NCI-H446 treated with DMSO at 0.1 percent for 48 hours (cell line): ENCODE measurements at places on chromosomes 3 and 15.

DNA sequence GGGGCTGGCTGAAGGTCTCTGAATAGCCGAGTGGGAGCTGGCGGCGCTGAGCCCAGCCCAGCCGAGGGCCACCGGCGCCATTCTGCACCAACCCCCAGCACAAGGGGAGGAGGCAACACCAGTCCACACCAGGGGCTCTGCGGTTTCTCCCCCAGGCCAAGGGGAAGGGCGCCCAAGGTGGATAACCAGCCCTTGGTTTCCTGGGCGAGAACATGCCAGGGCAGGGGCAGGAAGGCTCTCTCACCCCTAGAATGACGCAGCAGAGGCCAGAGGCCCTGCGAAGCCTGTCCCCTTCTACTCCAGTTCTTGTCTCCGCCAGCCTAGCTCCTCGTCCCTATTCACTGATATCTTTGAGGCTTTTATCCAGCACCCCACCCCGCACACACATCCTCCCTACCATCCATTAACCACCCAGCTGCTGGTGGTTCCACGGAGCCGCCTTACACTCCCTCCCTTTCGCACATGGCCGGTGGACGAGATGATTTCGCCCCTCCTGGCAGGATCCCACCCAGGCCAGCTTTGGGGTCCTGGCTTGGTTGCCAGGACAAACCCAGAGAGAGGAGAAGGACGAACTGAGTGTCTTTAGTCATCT, 1.3 kb downstream of the RBPMS2 start:
- DNase-seq, result no peak

DNA sequence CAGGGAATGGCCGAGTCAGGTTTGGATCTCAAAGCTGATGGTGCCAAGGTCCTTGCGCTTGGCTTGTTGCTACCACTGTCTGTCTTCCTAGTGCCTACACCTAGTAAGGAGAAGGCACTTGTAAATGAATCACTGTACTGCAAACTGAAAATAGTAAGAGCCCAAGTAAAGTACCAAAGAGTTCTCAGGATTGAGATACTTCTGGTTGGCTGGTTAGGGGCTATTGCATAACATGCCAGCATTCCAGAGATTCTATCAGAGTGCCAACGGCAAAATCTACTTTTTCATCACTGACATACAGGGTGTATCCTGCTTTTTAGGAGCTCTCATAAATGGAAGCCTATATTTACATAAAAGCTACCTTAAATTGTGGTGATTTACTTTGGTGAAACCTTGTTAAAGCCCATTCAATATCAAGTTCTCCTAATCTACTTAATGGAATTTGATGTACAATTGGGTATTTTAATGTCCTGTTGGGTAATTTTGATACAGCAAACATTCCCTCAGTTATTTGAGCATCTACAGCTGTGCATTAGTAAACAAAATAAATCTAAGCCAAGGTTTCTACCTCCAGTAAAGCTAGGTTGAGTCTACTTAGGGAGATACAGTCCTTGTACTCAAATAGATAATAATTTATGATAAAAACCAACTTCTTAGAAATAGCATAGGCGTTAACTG, 30.7 kb upstream of the CHD2 start:
- DNase-seq, result no peak

GRCh38 chr3:191882289-191882688, 421.3 kb downstream of the PYDC2 start:
- DNase-seq, result no peak

- DNase-seq, result no peak
Measured at GRCh38 chr15:34986326-34986725, 1.8 kb downstream of the ZNF770 start.

DNA sequence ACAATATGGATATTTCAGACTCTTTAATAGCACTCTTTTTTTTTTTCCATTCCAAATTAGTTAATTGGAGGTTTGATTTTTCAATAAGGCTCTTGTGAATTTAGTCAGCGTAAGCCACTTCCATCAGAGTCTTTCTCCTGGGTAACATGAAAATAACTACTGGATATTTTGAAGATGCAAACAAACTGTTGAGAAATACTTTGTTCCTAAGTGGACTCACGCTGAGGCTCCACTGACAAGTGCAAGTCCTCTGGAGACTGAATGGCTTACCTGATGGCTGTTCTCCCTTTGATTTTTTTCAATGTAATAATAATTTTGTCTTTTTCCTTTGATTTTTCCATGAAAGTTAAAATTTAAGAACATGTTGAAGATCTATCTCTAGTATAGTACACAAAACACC, 26.0 kb upstream of the TM4SF1 start:
- DNase-seq, result no peak

- DNase-seq, result no peak
Measured at GRCh38 chr3:71010726-71011455, 572.6 kb downstream of the FOXP1 start.

DNA sequence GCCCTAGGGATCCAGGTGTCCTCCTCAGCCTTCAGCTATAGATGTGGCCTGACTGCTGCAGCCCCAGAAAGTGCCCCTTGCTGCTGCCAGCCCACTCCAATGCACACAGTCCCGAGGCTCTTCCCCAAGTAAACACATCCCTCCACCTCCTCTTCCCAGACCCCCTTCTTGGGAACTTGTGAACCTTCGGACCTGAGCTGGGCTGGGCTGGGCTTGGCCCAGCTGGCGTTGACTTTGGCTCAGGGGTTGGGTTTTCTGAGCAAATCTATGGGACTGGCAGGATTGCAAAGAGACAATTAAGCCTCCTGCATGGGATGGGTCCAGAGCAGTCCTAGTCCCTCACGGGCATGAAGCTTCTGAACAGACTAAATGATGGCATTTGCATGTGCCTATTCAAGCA, 14.7 kb downstream of the VIPR1 start:
- no peak for DNase-seq

- no peak for DNase-seq
Measured at GRCh38 chr3:101325393-101326134, 5.2 kb upstream of the IMPG2 start.

- peak; percentile 82 for DNase-seq
Measured at GRCh38 chr15:77420610-77421369, at the start of gene HMG20A. Gene HMG20A, plus strand, starts transcription at chr15:77420888. Its CDS starts 37,520 bp downstream, at chr15:77458408.

GRCh38 chr3:134965865-134966481, 170.9 kb downstream of the EPHB1 start:
- DNase-seq, result peak; percentile 34

DNA sequence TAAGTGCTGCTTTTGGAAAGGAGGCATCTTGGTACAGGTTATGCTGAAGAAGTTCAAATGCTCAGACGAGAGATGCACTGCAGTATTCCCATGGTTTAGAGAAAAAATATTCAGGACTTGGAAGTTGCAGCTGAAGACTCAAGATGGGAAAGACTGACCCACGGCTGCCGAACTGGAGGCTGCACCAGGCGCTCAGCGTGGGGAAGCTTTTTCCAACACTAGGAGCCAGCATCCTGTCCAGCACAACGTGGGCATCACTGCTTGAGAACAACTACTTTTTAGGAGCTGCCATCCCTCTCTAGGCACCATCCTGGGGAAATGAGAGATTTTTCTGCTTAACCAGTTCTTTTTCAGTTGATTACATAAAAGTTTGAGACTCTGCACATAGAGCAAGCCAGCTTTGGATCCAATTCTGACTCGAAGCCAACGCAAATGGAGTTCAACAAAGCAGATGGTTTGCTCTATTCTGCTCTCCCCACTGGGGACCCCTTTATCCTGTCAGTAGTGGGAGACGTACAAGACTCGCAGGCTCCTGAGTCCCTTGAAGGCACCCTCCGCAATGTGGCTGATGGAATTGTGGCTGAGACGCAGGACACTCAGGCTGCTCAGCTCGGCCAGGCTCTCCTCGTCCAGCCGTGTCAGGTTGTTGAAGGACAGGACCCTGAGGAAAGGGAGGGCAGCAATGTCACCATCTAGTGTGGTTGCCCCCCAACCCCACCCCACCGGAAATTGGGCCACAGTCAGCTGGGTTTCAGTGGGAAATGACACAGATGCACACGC, 93.8 kb downstream of the LRIG1 start:
- DNase-seq, result no peak

GRCh38 chr3:66106788-66107187, 68.1 kb upstream of the MAGI1 start:
- DNase-seq, result no peak

GRCh38 chr3:14633819-14634424, 17.6 kb upstream of the CCDC174 start:
- DNase-seq, result no peak

DNA sequence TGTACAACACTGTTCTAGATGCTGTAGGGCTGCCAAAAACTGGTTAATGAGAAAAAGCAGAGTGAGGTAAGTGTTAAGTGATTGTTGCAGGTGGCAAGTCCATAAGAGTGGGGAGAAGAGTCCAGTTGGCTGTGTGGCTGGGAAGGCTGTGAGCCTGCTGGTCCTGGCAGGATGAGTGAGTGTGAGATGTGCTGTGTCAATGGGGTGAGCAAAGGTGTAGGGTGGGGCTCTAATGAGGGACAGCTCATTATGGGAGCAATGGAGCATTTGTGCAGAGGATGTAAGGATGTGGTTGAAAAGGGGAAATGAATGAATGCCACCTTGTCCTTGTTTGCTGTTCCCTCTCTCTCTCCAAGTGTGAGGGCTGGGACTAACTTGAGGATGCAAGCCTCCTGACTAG, 145.3 kb upstream of the ROPN1 start:
- DNase-seq, result no peak

- no peak for DNase-seq
Measured at GRCh38 chr3:34008836-34009809, 210.7 kb downstream of the PDCD6IP start.

- no peak for DNase-seq
Measured at GRCh38 chr3:49952924-49953323, 13.0 kb downstream of the RBM6 start.

DNA sequence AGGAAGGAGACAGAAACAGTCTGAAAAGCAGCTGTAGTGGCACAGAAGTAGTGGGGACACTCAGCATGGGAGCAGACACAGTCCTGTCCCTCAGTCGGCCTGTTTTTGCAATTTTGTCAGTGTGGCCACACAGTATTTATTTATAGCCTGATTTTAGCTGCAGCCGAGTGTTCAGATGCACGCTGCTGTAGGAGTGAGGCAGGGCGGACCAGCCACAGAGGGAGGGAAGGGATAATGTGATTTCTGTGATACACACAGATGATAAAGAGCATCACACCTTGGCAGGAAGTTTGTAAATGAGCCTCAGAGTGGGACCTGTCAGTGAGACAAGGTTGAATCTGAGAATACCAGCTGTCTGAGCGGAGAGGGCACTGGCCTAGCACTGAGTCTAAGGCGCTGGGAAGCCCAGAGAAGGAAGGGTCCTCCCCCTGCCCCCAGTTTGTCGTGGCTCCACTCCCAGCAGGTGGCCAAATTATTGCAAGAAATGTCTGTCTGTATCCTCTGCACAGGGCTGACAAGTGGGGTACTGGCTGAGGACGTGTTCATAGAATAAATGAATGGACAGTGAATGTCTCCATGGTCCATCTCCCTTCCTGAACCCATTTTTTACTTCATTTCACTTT, 3.8 kb downstream of the PSTPIP1 start:
- DNase-seq, result no peak

DNA sequence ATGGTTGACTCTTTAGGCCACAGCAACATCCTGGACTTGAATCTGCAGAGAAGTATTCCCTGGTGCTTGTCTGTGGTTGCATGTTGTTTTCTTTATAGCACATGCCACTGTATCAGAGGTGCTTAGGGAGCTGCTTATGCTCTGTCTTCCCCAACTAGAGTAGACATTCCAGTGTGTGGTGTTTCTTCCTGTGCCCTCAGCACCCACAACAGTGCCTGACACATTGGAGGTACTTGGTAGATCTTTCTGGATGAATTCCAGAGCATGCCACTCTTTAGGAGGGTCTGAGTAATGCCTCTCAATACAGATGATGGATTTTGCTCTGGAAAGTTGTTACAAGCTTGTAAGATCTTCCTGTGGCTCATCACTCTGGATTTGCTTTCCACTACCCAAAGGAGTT, 117.6 kb downstream of the CHDH start:
- DNase-seq, result no peak

- no peak for DNase-seq
Measured at GRCh38 chr3:67521053-67521646, 133.3 kb downstream of the SUCLG2 start.

- no peak for DNase-seq
Measured at GRCh38 chr15:43127752-43128151, 5.6 kb upstream of the TMEM62 start.

GRCh38 chr3:45180051-45180450, 33.9 kb upstream of the CDCP1 start:
- no peak for DNase-seq

DNA sequence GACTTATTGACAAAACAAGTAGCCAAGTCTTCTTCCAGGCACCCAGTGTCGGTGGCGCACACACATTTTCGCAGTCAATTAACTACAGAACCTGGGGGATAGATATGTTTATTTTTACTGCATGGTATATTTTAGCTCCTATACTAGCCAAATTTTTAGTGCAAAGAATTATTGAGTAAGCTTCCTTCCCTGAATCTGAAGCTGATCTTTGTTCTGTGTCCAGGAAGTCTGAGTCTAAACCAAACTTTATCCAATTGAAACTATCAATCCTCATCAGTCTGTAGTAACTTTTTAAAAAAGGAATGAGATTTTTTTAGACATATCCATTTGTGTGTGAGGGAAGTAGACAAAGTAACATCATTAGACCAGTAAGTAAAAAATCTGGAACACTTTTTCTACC, 133.1 kb downstream of the GADL1 start:
- no peak for DNase-seq

GRCh38 chr3:33803894-33804526, 5.6 kb downstream of the PDCD6IP start:
- DNase-seq, result no peak

GRCh38 chr3:46261926-46262594, 19.8 kb downstream of the CCR3 start:
- DNase-seq, result no peak

GRCh38 chr3:4030624-4031023, 231.4 kb downstream of the LRRN1 start:
- DNase-seq, result no peak

GRCh38 chr3:194686414-194686815, 732 bp downstream of the FAM43A start:
- DNase-seq, result no peak

- no peak for DNase-seq
Measured at GRCh38 chr3:49460188-49460890, 9.7 kb upstream of the DAG1 start.

DNA sequence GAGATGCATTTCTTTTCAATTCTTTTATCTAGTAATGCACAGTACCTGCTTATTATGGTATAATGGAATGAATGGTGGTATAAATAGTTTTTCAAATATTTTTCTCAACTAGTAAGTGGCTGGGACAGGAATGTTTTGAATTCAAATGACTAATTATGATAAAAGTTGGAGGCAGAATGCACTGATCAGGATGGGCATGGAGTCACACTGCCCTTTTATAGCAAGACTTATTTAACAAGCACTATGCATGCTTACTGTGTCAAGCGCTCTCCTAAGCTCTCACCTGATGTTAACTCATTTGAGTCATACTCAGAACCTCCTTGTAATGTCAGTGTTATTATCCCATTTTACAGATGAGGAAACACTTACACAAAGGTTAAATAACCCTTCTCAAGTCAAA, 221.8 kb downstream of the FEZF2 start:
- no peak for DNase-seq

GRCh38 chr15:40339621-40339945, 1.2 kb downstream of the CCDC9B start:
- no peak for DNase-seq
